ENCODE measurements at places on chromosomes 2 and 18.

- no peak for DNase-seq
Observed at GRCh38 chr18:77804382-77804781, 554.7 kb downstream of the GALR1 start.

DNA sequence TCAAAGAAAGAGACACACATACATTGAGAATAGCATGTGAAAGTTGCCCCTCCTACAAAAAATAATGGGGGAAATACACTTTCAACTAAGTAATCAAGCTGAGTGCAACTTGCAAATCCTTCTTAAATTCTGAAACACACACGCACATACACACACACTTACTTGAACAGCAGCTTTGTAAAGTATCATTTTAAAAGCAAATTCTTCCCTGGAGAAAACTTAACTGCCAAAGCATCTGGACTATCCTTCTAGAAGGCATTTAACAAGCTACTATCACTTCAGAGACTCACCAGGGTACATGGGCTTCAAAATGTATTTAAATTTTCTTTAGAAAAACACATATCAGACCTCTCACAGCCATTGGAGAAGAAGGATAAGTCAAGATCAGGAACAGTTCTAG is 15.3 kb downstream of the GAREM1 start:
- no peak for DNase-seq

DNA sequence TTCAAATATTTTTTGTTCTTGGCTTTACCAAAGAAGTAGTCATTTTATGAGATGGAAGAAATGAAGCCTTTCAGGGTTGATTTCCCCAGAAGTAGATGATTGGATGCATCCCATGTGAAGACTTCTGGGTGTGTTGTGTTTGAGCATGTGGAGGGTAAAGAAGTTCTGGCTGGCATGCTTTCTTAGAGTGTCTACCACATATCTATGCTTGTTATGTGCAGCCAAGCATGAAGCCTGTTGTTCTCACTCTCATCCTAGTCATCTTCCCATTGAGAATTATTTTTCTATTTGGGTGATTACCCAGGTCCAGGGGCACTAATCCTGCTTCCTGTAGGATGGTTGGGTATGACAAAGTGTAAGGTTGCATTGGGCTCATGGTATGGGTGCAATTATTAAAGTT is 472.9 kb downstream of the PTPRM start:
- DNase-seq: no peak

DNA sequence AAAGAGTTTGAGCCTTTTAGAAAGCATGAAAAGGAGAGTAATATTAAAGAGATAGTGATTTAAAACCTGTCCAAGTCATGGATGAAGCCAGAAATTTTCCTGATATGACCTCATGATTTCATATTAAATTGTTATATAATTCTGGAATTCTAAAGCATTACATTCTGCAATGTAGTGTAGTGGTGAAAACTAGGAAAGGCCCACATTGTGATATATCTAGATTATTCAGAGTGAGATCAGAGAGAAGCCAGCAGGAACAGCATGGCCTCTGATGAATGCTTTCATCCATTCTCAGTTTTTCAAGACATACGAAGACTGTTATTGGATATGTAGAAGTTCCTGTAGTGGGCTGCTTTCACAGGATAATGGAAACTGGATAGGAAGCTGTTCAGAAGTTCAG is 98.8 kb downstream of the LCLAT1 start:
- no peak for DNase-seq

GRCh38 chr18:6994056-6994770 is 123.4 kb downstream of the LAMA1 start:
- no peak for DNase-seq

GRCh38 chr18:12639990-12640880 is 17.7 kb downstream of the SPIRE1 start:
- no peak for DNase-seq

DNA sequence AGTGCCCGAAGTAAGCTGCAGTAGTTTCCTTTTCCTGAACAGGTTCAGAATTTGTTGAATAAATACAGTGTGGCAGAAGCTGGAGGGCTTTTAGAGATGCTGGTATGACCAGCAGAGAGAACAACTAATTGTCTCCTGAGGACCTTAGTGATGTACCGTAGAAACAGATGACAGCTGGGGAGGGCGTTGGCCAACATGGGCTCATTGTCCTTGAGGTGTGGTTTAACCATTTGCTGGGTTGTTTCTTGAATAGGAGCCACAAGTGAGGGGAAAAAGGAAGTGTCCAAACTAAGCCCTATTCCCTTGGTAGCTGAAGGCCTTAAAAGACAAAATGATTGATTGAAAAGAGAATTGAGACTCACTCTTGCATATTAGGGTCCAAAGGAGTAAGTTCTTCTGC is 11.7 kb upstream of the FAM228A start:
- no peak for DNase-seq

GRCh38 chr18:59923539-59924196 is 23.9 kb downstream of the PMAIP1 start:
- no peak for DNase-seq

DNA sequence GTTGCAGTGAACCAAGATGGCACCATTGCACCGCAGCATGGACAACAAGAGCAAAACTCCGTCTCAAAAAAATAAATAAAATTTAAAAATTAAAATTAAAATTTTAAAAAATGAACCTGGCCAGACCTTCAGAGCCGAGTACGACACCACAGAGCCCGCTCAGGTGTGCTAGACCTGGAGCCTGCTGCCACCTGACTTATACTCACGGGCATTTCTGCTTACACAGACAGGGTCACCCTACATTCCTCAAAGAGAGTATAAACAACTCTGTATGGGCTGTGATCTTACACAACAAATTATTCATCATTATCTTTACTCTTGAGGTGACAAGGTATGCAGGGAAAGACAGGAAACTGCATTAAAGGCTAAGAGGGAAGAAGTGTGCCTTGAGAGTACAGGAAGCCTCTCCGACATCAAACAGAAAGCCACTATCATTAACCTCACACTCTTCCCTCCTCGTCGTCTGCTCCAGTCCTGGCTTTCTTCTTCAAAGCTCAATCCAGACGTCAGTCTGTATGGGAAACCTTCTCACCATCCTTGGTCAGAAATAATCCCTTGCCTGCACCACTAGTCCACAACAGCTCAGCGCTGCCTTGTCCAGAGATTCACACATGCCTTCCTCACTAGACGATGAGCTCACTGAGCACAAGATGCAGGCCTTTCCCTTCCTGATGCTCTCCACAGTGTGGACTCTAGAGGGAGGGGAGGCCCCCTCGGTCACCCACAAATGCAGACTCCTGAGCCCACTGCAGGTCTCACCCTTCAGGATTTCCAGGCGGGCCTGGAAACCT is 56.2 kb downstream of the UXS1 start:
- no peak for DNase-seq

DNA sequence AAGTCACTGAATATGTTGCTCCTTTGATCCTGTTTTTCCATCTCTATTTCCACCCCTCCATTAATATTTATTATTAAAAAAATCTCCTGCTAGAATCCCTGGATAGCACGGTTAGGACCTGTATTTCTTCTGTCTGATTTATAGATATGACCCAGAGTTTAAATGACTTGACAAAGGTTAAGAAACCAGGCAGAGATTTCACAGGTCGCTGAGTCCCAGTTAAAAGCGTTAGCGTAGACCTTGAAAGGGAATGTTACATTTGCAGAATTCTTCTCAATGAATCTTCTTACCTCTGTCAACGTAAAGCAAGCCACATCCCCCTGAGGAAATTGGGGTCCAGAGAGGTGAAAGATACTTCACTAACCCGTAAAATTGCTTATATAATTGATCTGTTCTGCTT is 220.2 kb downstream of the GCA start:
- no peak for DNase-seq

DNA sequence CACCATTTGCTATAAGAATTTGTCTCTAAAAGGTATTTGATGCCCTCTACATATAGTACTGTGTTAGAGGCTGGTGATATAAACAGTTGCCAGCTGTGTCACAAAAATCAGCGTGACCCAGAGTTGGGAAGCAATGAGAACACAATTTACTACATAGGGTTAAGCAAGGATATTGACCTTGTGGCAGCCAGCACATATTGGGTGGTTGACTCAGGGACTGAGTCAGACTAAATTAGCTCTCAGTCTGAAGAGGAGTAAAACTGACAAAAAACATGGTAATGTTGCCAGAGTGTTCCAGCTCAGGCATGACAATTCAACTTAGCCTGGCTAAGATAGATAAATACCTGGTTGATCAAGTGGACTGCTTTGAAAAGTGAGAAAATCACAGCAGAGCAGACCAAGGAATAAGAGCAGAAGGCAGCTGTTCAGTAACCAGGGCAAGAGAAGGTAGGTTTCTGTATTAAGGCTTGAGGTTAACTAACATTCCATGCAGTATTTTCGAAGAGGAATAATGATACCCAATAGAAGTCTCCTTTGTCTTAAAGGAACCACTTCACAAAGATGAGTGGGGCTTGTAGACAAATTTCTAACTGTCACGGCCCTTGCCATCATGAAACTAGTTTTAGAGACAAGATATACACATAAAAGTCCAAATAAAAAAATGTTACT is 108.2 kb upstream of the ERBB4 start:
- DNase-seq: no peak

GRCh38 chr2:54271189-54271588 is 15.2 kb upstream of the TSPYL6 start:
- DNase-seq: no peak

DNA sequence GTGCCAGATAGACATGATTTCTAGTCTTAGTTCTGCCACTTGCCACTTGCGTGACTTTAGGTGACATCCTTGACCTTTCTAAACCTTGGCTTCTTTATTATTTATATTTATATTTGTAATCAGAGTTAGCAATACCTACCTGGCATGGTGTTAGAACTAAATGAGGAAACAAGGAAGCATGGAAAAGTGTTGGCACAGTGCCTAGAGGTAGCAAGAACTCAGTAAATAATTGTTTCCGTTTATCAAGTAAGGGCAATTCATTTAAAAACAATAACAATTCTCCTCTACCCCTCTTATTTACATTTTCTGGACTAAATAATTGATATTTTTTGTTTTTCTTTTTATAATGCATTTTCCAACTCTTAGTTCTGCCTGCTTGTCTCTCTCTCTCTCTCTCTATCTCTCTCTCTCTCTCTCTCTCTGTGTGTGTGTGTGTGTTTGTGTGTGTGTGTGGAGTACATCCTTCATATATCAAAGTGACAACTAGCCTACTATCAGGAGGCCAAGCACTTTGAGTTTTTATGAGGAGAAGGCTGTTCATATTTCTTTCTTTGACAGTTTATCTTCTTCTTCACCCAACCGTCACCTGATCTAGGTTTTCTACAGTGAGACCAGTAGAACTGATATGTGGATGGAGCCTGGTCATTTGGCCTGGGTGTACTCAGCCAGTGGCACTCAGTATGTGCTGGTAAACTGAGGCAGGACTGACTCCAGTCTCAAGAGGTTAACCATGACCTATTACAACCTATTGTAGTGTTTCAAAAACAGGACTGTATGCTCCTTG is 134.5 kb downstream of the LRRTM1 start:
- DNase-seq: no peak

GRCh38 chr18:79485788-79486355 is 90.1 kb downstream of the NFATC1 start:
- DNase-seq: no peak

DNA sequence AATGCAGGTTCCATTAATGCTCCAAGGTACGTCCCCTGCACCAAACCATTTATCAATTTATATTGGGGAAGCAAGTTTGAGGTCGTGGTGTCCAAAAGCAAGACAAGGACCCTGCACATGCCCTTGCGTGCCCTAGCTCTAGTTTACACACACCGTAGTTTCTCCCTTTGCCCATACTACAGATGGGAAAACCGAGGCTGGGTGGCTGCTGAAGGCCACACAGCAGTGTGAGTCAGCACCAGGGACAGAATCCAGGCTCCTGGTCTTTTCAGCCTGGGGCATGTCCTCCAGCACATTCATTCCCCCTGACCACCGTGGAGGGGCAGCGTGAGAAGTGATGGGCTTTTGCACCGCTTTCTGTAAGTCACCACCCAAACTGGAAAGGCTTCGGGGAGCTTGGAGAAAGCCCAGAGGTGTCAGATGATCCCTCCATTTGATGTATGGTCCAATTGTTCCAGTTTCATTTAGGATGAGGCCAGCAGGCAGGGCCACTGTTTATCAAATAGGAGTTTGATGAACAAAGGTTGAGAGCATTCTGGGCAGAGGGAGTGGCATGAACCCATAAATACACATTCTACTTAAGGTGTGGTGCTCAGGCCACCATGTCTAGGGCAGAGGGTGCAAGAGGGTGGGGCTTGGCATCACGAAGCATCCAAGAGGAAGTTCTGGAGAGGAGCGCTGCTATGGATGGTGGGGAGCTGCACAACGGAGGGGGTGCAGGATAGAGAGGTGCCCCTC is 274.1 kb downstream of the HAUS1 start:
- no peak for DNase-seq

GRCh38 chr2:231299267-231299666 is 96.2 kb upstream of the B3GNT7 start:
- DNase-seq: no peak

DNA sequence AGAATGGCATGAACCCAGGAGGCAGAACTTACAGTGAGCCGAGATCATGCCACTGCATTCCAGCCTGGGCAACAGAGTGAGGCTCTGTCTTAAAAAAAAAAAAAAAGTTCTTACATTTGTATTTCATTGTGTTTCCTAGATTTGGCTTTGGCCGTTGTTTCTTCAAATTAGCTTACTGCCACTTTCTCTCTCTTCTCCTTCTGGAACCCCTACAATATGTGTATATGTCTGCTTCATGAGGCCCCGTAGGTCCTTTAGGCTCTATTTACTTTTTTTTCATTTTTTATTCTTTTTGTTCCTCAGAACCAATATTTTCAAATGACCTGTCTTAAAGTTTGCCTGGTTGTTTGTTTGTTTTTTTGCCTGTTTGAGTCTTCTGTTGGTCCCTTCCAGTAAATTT is 41.2 kb downstream of the RMDN2 start:
- no peak for DNase-seq

DNA sequence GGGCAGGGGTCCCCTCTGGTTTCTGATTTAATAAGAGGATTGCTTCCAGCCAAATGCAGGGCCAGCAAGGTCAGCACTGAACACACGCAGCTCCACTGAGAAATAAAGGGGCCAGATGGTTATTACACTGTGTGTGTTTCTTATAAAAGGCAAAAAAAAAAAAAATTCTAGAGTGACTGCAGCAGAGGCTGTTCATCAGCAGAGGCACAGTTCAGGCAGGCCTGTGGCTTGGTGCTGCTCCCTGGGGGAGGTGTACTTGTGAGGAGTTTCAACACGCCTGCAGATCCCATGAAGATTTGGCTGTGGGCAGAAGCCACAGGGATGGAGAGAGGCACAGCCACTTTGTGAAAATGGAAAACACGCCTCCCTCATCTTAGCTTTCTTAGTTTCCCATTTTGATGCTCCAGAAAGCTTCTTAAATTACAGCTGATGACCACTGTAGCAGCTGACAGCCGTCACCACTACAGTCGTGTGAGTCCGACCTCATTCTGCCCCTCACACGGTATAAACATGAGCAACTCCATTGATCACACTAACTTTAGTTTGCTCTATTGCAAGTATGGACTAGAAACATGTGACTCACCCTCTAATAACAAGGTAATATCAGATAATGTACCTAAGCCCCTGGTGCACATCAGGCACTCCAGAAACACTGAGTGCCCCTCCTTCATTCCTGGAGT is 726.5 kb upstream of the RAB6C start:
- DNase-seq: no peak

DNA sequence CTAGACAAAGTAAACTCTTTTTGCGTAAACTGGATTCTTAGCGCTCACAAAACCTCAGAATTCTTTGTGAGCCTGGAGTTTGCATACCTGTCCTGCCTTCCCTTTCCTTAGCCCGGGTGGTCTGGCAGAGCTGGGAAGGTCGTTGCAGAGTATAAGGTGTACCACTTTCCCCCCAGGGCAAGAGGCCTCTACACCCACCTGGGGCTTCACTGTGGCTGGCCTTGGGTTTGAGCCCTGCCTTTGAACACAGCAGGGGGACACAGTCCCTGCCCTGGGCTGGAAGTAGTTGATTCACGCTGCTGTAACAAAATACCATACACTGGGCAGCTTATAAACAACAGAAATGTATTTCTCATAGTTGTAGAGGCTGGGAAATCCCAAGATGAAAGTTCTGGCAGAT is 133.9 kb downstream of the B3GNT2 start:
- no peak for DNase-seq

Data from activated T-helper 1 cell treated with Interleukin-2 at 50 U/mL for 16 hours (primary cell).